ENCODE measurements at places on chromosomes 6 and 20.
A peak's percentile ranks its signal among the peaks of the same experiment; 100 is the strongest.

DNA sequence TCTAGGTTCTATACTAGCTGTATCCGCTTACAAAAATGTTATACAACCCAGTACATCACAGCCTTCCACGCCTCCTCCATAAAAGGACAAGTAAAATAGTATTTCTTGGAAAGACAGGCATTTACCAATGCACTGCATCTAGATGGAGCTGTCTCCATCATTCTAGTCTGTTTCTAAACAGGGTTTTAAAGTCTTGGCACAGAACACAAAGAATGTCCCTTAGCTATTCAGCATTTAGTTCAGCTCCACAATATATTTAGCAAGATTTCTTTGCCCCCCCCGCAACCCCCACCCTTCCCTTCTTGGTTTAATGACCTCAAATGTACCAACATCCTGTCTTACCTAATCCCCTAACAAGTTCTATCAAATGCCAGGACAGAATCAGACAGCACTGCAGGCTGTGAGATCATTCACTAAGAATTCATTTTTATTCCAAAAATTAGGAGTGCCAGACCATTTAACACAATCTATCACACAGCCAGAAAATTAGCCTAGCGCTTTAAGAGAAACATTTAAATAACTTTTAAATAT, 198.6 kb downstream of the BACH2 start:
- DNase-seq = peak; percentile 90

GRCh38 chr6:36118550-36119107, 11.7 kb upstream of the MAPK13 start:
- peak; percentile 80 for DNase-seq

DNA sequence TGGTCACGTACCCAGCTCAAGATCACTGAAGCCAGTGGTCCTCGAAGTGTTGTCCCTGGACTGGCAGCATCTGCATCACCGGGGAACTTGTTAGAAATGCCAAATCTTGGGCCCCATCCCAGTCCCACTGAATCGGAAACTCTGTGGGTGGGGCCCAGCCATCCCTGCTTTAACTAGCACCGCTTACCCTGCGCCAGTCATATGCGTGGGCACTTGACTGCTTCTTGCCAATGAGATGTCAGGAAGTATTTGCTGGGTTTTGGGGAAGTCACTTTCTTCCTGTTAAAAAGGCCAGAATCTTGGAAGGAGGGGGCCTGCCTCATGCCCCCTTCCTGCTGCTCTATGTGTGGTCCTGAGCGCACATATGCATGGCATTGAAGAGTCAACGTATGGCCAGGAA, 11.7 kb upstream of the SULF2 start:
- DNase-seq = no peak

GRCh38 chr6:8651998-8652397, 216.7 kb upstream of the SLC35B3 start:
- DNase-seq = no peak

DNA sequence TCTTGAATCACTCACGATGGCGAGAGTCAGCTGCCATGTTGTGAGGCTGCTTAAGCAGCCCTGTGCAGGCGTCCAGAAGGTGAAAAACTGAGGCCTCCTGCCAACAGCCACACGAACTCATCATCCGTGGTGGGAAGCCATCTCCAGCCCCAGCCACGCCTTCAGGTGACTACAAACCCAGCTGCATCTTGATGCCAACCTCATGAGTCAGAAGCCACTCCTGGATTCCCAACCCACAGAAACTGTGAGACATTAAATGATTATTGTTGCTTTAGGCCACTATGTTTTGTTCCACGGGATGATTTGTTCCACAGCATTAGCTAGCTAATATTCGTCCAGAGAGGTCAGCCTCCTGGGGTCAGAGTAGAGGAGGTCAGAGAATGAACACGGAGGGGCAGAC, 80.5 kb downstream of the SNX5 start:
- DNase-seq = no peak

DNA sequence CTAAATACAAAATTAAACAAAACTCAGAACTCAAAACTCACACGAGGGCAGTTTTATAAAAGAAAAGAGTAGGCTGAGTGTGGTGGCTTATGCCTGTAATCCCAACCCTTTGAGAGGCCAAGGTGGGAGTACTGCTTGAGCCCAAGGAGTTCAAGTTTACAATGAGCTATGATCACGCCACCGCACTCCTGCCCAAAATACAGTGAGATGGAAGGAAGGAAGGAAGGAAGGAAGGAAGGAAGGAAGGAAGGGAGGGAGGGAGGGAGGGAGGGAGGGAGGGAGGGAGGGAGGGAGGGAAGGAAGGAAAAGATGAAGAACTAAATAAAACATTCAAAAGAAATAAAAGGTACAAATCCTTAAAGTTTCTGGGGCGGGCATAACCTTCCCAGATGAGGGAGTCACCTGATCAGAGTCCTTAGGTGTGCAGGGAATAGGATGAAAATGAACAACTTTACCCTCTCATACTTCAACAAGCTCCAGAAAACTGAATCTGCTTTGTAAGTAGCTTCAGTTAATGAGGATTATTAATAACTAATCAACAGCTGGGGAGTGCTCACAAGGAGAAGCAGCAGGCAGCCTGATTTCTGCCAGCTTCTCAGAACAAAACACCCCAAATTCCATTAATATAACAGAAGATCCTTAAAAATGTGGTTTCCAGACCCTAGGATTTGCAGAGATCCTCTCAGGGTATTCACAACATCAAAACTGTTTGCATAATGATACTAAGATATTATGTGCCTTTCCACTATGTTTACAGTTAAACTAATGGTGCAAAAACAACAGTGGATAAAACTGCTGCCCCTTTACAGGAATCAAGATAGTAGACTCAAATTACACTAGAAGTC, 21.8 kb downstream of the LMBRD1 start:
- no peak for DNase-seq

DNA sequence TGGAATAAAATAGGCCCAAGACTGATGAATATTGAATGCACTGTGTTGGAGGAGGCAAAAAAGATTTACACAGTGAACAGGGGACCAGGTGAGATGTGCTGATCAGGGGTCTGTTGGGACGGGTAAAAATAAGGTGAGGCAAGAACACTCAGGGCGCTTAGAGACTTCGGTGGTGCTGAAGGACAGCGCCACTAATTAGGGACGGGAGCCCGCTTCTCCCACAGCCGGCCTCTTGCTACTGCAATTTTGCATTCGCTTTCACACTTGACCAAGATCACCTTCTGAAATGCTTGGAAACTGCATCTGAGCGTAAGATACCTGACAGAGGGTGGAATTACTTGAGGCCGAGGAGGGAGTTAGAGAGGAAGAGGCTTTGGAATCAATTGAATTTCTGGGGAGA, 7.3 kb downstream of the TFAP2D start:
- DNase-seq = no peak

DNA sequence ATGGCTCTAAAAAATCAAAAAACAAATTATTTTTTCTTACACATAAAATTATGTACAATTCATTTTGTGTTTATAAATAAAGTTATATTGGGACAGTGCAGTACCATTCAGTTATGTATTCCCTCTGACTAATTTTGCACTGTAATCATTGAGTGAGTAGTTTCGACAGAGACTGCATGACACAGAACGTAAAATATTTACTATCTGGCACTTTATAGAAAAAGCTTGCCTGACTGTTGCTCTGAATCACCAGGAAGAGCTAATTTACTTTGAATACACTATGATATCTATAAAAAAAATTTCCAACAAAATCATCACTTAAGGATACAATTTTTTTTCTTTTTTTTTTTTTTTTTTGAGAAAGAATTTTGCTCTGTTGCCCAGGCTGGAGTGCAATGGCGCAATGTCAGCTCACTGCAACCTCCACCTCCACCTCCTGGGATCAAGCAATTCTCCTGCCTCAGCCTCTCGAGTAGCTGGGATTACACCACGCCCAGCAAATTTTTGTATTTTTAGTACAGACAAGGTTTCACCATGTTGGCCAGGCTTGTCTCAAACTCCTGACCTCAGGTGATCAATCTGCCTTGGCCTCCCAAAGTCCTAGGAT, 11.0 kb upstream of the KHDC1L start:
- no peak for DNase-seq

- DNase-seq = no peak
Observed at GRCh38 chr20:52619101-52619500, 353.1 kb upstream of the TSHZ2 start.

DNA sequence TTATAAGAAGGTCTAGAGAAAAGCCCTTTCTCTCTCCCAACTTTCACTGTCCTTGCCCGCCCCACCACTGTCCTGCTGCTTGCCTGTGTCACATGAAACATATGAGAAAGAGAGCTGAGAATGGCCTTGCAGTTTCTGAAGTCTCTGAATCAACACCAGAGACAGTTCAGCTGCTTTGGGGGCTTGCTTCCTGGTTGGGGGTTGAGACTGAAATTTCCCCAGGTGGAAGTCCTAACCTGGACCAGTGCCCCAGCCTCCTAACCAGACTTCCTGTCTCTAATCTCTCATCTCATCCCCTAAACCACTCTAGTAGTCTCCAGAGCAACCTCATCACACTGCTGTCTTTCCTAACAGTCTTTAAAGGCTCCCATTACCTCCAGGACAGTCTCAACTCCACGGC, 10.7 kb downstream of the TRAM2 start:
- no peak for DNase-seq

DNA sequence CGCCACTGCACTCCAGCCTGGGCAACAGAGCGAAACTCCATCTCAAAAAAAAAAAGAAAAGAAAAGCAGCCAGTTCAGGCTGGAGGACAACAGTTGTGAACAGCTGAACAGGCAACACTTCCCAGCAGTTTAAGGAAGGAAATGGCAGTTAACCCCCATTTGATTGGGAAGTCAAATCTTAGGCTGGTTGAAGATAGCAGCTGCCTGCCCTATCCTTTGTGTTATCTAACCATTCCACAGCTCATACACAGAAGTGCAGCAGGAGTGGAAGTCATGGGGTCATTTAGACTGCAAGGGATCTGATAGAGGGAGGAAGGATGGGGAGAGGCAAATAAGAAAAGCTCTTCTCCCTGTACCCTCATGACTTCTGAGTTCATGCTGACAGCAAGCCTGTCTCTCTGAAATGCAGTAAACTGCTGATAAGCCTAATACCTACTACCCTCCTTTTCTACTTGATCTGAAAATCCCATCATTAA, 35.3 kb downstream of the KCTD20 start:
- DNase-seq = no peak

DNA sequence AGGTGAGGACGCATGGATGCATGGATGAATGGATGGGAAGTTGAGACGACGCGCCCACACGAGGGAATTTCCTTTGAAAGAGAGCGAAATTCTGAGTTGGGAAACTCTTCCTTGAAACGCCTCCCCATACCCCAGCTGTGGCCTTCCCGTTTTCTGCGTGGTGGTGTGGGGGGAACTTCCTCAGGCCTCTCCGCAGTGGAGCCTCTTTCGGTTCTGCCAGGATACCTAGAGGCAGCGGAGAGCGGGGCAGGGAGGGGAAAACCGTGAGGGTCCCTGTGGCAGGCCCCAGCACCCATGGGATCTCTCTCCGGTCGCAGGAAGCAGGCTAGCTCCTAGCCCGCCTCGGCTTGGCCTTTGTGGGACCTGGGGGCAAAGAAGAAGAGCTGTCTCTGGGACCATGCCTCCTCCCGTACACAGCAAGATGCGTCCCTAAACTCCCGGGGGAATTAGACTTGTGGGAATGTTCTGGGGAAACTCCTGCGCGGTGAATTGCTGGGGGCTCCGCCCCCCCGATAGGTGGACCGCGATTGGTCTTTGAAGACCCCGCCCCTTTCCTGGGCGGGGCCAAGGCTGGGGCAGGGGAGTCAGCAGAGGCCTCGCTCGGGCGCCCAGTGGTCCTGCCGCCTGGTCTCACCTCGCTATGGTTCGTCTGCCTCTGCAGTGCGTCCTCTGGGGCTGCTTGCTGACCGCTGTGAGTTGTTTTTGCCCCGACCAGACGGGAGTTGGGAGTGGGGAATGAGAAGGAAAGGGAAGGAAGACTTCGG, at the start of gene CD40:
Gene CD40 (plus strand): TSS at position 611 of the 764 bp plus-strand sequence. CDS start 30 bp downstream, at position 641.
- DNase-seq = peak; percentile 45

DNA sequence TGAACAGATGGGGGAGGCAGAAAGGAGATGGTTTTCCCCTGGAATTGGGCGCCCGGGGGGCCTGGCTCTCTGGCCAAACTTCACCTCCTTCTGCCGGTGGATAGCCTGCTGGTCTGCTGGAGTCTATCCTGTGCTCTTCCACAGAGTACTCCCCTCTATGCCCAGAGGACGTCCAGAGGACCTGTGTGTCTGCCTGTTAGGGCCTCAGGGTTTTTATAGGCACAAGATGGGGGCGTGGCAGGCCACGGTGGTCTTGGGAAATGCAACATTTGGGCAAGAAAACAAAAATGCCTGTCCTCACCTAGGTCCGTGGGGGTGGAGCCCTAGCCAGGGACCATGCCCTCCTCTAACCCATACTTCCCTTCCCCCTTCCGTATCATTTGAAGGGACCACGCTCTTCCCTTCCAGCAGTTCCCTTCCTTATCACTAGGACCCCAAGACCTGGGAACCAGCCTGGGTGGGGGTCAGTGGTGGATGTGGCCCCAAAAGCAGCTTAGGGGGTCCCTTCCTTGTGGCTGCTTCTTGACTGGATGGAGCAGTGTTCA, 53.6 kb upstream of the ZNF337 start:
- no peak for DNase-seq

GRCh38 chr6:47729019-47729418, 30.6 kb downstream of the ADGRF4 start:
- DNase-seq = no peak

DNA sequence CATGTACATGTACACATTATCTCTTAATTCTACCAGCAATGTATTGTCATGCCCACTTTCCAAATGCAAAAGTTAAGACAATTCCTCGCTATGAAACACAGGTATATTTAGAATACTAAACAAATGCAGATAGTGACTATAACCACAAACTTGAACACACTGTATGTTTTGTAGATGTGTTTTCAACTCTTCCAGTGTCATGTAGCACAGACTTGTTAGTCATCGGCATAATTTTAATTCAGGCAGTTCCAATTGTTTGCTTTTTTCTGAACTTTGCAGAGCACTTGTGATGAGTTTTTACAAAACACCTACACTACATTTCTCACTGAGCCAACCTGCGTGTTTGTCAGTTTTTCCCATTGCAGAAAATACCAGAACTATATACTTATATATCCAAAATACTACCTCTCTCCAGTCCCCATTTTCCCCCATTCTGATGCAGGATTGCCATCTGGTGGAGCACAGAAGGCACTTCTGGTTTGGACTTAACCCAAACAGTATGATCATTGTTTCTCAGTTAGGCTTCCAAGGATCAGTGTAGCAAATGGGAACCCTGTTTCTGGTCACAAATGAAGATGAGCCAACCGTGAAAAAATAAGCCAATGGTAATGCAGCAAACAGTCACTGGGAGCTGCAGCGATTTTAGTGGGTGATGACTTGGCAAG, 143.4 kb downstream of the ADGRB3 start:
- no peak for DNase-seq

DNA sequence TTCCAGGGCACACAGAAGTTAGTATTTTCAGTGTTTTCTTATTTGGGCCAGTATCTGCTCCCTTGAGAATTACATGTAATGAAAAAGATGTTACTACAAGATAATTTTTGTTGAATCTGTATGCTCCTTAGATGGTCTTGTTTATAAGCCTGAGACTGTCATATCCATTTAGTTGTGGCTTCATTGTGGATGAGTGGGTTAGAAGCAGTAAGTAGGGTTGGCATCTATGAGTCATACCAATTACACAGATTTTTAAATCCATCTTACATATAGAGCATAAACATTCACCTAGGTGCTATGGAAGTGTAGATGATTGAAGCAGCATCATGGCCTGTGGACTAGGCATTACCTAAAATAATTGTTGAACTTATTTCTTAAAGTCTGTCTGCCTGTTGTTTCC, 13.5 kb upstream of the BAG2 start:
- DNase-seq = no peak

Data from HL-60 (cell line).